Stimulated activated CD8-positive, alpha-beta memory T cell treated with anti-CD3 and anti-CD28 coated beads, Interleukin-4, amount 100 ng/mL, for 1 hour (primary cell): ENCODE measurements at places on chromosomes 11 and 22.

DNA sequence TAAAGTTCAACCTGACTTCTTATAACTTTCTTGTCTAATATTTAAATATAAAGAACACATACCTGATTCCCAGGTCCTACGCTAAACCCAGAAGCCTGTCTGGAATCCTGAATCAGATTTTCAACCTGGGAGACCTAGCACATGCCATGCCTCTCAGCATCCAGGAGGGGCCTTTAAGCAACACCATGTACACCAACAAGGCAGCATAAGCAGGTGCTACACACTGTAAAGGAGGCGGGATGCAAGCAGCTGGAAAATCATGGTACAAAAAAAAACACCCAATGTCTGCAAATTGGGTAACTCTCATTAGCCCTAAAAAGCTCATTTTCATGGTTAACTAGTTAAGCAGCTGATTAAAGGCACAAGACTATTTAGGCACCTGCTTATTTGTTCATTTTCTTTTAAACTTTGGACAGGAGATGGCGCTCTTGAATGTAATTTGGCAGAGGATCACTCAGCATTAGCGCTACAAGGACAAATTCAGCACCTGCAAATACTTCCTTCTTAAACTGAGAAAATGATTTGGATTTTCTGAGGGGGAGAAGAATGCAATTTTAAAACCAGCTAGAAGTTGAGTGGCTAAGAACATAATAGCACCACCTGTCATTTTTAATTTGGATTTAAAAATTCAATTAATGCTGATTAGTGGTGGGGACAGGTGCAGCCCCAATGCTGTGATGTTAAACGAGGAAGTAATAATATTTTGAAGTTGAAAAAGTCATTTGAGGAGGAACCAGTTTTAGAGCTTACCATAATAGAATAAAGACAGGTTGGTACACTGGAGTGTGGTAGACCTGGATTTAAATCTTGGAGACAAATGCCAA lies 104.0 kb downstream of the FAR1 start:
- DNase-seq, result no peak

DNA sequence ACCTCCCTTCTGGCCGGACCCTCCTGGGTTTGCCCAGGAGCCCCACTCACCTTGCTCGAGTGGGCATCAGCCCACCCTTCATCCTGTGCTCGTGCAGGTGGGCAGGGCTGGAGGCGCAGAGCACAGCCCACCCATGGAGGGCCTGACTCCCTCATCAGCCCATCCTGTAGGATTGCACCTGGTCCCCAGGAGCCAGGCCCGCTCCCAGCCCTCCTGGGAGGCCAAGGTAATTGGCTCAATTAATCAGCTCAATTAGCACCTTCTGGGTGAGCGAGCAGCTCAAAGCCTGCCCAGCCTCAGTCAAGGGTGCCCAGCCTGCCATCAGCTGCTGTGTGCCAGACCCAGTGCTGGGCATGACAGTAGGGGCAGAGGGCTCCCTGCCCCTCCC lies 58.1 kb upstream of the NECTIN1 start:
- DNase-seq, result no peak

DNA sequence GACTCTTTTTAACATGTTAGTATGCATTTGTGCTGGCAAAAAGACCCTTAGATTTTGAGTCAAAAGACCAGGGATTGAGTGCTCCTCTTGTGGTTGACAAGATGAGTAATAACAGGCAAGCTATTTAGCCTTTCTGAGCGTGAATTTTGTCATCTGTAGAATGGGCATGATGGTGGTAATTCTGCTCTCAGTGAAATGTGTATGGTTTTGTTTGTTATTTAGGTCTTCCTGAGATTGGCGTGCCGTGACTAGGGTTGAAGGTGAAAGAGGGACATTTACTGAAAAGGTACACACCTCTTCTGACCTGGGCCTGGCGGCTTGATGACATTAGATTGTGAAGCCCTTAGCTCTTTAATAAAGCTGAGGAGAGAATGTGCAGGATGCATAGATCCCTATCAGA lies 8.4 kb upstream of the CEP295 start:
- no peak for DNase-seq

DNA sequence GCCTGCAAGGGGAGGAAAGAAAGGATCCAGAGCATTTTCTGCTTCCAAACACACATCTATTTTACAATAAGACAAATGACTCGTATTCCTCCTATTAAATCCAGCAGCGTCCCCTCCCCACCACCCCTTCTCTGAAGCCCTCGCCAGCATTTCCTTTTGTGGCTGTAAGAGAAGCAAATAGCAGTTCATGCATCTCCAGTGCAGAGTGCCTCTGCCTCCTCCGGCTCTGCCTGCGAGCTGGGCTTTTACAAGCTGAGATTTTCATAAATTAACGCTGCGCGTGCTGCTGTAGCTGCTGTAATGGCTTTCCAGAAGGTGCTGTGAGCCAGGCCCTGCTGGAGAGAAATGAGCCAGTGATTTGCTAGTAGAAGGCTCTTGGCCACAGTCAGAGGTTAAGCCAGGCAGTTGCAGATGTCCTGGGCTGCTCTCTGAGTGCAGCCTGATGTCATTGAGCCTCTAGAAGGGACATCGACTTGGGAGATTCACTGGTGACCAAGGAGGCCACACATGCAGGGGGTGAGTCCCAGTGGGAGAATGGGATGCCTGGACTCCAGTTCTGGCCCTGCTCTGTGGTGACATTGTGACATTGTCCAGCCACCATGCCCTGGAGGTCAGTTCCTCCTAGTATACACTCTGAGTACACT lies 134.5 kb upstream of the NAV2 start:
- no peak for DNase-seq

GRCh38 chr11:76740772-76741171 lies 42.4 kb upstream of the TSKU start:
- DNase-seq, result no peak

- DNase-seq, result no peak
These were observed 683.1 kb upstream of the ARHGAP42 start for GRCh38 chr11:100003985-100004384.

GRCh38 chr22:38205261-38206128 lies 3.7 kb downstream of the MAFF start:
- no peak for DNase-seq

DNA sequence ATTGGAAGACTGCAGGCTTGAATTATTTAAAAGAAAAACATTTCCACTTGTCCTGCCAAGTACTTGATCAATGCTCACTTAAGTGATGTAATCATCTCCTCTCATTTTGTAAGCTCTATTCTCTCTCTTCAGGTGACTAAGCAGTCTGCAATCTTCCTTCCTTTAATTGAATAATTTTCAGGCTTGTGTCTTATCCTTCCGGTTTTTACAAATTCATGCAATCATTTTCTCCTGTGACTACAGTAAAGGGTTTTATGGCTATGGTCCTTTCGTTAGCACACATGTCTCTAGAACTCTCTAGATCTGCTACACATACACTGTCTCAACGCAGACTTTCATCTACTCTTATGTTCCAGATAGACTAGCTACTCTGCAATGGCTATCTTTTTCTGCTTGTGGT lies 12.6 kb upstream of the UPB1 start:
- DNase-seq, result no peak

- no peak for DNase-seq
These were observed 206.4 kb upstream of the E2F8 start for GRCh38 chr11:19447150-19447566.

- DNase-seq, result no peak
These were observed 25.9 kb upstream of the GRAMD4 start for GRCh38 chr22:46593996-46594946.

DNA sequence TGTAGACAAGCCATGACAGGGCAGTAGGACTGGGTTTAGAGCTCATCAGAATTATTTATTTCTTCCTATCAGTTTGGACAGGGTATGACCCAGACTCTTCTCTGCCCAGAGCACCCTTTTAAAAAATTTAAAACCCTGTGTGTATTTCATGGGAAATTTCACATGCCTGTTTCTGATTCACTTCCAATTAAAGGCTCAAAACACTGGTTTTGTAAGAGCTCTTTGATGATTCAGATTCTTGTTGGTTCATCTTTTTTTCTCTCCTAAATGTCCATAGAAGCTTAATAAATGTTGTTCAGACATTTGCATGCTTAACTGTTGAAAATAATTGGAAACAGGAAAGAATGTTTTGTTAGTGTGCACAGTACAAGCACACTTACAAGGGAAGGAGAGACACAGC lies 13.8 kb downstream of the FLI1 start:
- DNase-seq, result no peak

DNA sequence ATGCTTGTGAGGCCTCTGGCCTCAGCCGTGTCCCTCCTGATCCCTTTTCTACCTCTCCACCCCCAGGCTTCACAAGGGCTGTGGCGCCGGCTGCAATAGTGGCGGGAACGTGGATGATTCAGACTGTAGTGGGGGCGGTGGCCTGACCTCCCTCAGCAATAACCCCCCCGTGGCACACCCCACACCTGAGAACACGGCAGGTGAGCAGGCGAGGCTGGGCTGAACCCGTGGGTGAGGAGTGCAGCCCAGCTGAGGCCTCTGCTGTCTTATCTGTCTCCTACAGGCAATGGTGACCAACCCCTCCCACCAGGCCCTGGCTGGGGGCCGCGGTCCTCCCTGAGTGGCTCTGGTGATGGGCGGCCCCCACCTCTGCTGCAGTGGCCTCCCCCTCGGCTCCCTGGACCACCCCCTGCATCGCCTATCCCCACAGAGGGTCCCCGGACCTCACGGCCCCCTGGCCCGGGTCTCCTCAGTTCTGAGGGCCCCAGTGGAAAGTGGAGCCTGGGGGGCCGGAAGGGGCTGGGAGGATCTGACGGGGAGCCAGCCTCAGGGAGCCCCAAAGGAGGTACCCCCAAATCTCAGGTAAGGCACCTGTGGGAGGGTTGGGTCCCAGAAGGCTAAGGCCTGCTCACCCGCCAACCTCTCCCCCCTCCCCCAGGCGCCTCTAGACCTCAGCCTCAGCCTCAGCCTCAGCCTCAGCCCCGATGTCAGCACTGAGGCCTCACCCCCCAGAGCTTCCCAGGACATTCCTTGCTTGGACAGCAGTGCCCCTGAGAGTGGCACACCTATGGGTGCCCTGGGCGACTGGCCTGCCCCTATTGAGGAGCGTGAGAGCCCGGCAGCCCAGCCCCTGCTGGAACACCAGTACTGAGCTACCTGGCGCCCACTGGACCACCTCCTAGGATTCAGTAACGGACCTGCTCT lies 1.5 kb upstream of the SIPA1 start:
- no peak for DNase-seq

DNA sequence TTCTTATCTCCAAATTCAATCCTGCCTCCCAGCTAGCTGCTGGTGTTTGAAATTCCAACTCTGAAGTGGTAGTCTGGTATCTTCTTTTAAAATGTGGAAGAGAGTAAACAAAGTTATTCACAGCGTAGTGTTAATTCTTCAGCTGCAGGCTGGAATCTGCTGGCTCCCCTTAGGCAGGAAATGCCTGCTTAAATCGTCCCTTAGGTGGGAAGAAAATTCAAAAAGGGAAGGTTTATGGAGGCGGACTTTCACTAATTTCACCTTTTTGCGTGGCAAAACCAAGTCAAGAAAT lies 439.0 kb upstream of the CCDC90B start:
- DNase-seq, result no peak

GRCh38 chr11:121544956-121545355 lies 92.2 kb upstream of the SORL1-AS1 start:
- no peak for DNase-seq

DNA sequence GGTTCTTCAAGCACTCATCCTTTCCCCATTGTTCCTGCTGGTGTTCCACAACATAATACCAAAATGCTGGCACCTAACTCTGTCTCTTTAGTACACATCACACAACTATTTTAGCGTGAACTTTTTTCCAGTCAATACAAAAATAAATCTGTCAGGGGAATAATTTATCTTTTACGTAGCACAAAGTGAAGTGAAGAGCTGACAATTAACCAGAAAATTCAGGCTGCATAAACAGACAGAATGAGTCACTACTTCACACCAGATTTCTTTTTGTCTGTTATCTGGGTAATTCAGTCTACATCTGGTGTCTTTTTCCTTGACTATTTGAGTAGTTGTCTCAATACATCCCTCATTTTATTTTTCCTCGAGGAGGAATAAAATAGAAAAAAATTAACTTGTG lies 7.9 kb upstream of the ETS1 start:
- no peak for DNase-seq

DNA sequence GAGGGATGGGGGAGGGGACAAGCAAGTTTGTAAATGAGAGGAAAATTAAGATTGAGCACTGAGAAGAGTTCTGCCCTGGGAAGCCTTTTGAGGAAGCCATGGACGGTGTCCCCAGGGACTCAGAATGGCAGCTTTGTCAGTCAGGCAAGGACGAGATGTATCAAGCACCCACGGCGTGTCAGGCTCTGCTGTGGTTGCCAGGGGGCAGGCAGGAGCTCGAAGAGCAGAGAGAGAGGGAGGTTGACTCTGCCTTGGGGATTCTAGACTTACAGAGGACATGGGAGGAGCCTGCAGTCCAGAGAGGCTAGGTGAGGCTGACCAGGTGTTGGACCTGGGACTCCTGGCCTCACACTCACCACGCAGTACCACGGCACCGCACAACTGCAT lies 29.1 kb upstream of the SYT7 start:
- no peak for DNase-seq

DNA sequence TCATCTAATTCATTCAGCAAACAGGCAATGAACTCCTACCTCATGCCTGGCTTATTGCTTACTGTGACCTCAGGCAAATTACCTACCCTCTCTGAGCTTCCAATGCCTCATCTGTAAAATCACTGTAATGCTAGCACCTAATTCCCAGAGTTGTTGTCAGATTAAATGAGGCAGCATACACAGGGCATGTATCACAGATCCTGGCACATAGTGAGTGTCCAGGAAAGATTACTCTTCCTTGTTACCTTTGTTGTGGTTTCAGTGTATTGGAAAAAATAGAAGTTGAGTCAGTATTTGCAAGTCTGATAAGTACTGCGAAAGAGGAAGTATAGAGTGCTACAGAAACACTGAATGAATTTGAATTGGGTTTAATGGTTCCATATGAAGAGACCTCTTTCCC lies 26.4 kb upstream of the LRRC55 start:
- no peak for DNase-seq

- DNase-seq, result no peak
These were observed 8.2 kb downstream of the PHF21A start for GRCh38 chr11:46112961-46113607.

- no peak for DNase-seq
These were observed 38.1 kb downstream of the MB start for GRCh38 chr22:35578836-35579575.

- DNase-seq, result no peak
These were observed 13.2 kb downstream of the OOSP3 start for GRCh38 chr11:59891781-59892181.

GRCh38 chr11:86769219-86769618 lies 31.1 kb upstream of the PRSS23 start:
- DNase-seq, result no peak
